ENCODE measurements at places on chromosomes 3 and 15. TPM values are rescaled to one million over a fixed set of nuclear protein-coding genes. Genes with fewer than 3 reads are reported as not detected.

DNA sequence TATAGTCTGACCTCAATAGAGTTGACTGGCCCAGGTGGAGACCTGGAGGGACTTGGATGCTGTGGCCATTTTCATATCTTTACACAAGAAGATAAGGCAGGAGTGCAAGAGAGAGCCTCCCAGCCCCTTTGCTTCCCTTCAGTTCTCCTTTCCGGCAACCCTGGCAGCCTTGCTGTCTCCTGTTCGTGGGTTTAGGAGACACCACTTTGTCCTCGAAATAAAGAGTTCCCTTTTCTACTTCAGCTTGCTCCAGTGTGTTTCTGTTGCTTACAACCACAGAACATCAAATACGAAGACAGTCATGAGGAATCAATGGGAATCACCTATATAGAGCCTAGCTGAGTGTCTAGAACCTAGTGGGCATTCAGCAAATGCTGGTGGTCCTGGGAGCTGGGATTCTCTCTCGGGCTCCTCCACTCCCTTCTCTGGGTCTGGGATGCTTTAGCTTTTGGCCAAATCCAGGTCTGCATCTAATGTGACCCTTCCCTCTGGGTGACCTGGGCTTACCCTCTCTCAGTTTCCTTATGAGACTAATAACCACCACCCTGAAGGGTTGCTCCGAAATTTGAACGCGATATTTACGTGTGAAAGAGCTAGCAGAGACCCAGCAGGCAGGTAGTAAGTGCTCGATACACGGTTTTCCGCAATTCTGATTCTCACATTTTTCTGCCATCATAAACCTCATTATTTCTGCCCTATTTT, 44.5 kb downstream of the PCSK6 start:
- no peak for DNase-seq

- no peak for DNase-seq
Observed at GRCh38 chr3:125023833-125024555, 31.8 kb downstream of the HEG1 start.

DNA sequence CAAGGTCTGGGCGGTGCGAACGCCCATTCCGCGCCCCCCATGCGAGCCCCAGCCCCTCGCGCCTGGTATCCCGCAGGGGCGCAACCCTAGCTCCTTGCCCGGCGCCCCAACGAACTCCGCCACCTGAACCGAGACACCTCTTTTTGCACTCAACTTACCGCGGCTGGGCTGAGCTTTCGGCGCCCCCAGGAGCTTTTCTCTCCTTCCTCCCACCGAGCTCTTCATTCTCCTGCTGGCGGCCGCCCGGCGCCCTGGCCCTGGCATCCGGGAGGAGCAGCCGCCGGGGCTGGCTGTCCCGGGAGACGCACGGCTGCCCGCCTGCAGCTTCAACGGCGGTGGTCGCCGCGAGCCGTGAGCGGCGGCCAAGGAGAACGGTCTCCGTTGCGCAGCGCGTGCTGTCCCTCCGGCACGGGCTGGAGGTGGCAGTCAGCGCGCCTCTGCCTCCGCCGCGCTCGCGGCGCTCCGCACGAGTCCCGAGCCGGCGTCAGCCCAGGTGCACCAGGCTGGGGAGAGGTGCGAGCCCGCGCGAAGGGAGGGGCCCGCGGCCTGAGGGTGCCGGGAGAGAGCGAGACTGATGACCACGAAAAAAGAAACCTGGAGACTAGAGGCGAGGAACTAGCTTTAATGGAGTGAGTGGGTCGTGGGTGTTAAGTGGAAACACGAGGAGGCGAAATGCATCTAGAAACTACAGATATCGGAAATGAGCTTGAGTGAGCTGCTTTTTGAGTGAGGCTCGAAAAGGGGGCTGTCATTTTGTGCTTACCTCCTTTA, 621.5 kb upstream of the ZNF385D start:
- DNase-seq = no peak

- no peak for DNase-seq
Observed at GRCh38 chr3:123105201-123106189, 38.7 kb downstream of the PDIA5 start.

DNA sequence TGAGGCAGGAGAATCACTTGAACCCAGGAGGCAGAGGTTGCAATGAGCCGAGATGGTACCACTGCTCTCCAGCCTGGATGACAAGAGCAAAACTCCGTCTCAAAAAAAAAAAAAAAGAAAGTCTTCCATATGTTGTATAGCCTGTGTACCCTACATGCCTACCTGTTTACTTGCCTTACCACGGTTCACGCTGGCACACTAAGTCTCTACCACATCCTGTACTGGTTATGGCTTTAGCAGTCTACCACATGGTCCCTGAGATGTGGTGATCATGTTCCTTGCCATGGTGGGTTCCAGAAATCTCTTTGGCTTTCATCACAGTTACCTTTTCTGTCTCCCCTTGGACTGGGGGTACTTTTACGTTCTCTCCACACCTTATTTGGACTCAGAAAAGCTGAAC, 63.8 kb upstream of the TBC1D5 start:
- DNase-seq = no peak

BFSP2 gene
- total RNA-seq = not detected

Measured in activated T-cell treated with anti-CD3 and anti-CD28 coated beads, Interleukin-2, amount 50 U/mL, for 4 hours (primary cell).